ENCODE measurements at places on chromosomes 4 and X. TPM values are rescaled to one million over a fixed set of nuclear protein-coding genes. Genes with fewer than 3 reads are reported as not detected.
A peak's percentile ranks its signal among the peaks of the same experiment; 100 is the strongest.

PLAC8 gene
- total RNA-seq: 48.0 TPM

GASK1B gene
- not detected for total RNA-seq

UCHL1 gene
- total RNA-seq: 2.8 TPM

EDNRA gene
- total RNA-seq: 0.69 TPM

AR gene
- 0.09 TPM for total RNA-seq

IDS gene
- total RNA-seq: 84.7 TPM

SLC6A14 gene
- total RNA-seq: not detected

SYP gene
- 15.9 TPM for total RNA-seq

- peak; percentile 2 for DNase-seq
These were observed 170.4 kb upstream of the CASK start for GRCh38 chrX:42093756-42094155.

- no peak for DNase-seq
These were observed 279.0 kb upstream of the VCX3A start for GRCh38 chrX:6813836-6814370.

- no peak for DNase-seq
These were observed 502 bp downstream of the HNRNPDL start for GRCh38 chr4:82429728-82430192.

GRCh38 chr4:78362310-78362709 lies 189.3 kb upstream of the ANXA3 start:
- no peak for DNase-seq

- no peak for DNase-seq
These were observed 67.0 kb downstream of the TMEM156 start for GRCh38 chr4:38964942-38965775.

- DNase-seq: no peak
These were observed 33.9 kb upstream of the BLTP1 start for GRCh38 chr4:122118243-122118642.

DNA sequence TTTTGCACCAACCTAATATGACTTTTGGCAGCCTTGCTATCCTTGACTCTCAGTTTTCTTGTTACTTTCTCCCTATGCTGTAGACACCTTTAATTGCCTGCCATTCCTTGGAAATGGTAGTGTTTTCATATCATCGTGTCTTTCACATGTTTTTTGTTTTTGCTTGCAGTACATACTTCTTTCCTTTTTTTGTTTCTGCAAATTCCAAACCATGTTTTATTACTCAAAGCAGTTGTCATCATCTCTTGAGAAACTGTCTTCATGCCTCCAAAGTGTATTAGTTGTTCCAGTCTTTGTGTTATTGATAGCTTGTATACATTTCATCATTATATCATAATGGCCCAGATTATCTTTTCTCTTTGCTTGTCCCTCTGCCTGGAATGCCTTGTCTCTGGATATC lies 57.1 kb downstream of the PDLIM5 start:
- no peak for DNase-seq

- DNase-seq: no peak
These were observed 37.6 kb downstream of the EFHC2 start for GRCh38 chrX:44305921-44306320.

DNA sequence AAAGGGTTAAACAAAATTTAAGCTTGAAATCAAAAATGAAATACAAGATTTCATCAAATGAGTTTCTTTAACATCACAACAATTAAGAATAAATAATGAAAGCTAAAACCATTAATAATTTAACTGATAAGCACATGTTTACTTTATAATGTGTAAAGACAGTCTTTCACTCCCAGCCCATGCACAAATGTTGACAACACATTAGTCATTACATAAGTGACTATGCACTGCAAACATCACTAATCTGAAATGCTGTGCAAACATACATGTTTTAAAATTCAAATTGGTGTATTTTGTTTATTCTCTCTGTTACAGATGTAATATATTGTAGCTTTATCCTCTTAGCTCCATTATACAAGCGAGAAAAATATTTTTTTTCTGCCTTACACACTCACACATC lies 220.6 kb upstream of the CPXCR1 start:
- no peak for DNase-seq

- DNase-seq: no peak
These were observed 18.5 kb upstream of the OPN1LW start for GRCh38 chrX:154125391-154126040.

DNA sequence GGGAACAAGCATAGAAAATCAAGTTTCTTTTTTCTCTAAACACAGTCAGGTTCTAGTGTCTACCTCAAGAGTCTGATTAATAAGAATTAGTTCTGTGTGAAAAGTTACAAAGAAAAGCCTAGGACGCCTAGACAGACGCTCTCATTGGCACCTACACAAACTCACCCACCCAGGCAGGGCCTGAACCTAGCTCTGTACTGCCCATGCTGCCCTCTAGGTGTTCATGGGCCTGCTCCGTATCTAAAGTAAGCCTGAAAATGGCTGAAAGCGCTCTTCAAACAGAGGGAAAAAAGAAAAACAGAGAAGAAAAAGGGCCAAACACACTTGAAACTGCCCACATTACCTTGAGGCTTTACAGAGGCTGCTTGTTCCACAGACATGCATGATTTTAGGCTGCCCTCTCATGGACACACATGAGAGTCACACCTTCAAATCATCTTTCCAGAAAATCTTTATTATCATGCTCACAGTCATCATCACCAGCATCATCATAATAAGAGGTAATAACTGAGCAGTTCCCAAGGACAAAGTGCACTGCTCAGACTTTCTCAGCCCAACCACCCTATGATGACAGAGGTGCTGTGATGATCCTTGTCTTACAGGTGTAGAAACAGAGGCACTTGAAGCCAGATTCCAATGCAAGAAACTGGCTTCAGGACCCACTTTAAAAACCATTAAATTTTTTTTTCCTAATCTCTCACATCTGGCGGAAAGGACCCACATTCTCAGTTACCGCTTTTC lies 49.6 kb downstream of the MAP7D2 start:
- DNase-seq: peak; percentile 29

- DNase-seq: no peak
These were observed 43.2 kb downstream of the ITIH6 start for GRCh38 chrX:54754854-54755253.
